ENCODE measurements at places on chromosomes 16 and 17. TPM values are rescaled to one million over a fixed set of nuclear protein-coding genes. Genes with fewer than 3 reads are reported as not detected.

Gene RFWD3
- total RNA-seq: 102 TPM

Gene UMOD
- total RNA-seq: not detected

Gene SHPK
- total RNA-seq: 15.0 TPM

Gene MOSMO
- total RNA-seq: 8.0 TPM

Gene KRT28
- not detected for total RNA-seq

Gene TBC1D3K
- total RNA-seq: not detected

Gene SLFN14
- total RNA-seq: not detected

Gene AGRP
- total RNA-seq: not detected

Gene HOXB13
- total RNA-seq: not detected

Gene CCL18
- total RNA-seq: not detected

Gene PIGS
- 38.7 TPM for total RNA-seq

Data from activated CD4-positive, alpha-beta T cell treated with anti-CD3 and anti-CD28 coated beads for 36 hours (primary cell).